Liver (tissue), 10 donors: ENCODE measurements at places on chromosomes 6 and 20. TPM values are rescaled to one million over a fixed set of nuclear protein-coding genes. Genes with fewer than 3 reads are reported as not detected.

DNA sequence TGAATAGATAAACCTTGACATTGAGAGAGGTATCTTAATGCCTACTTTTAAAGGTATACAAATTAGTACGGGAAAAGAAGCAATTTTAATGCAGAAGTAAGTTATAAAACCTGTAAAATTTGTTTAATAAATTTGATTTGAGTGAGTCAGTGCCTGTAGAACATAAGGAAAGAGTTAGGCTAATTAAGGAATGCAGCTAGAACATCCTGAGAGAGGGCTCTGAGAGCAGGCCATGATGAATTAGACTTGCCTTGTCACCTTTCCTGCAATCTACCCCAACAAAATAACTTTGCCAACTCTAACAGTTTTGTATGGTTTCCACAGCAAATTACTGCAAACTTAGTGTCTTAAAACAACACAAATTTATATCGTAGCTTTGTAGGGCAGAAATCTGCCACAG, 700.8 kb downstream of the RFPL4B start:
- DNase-seq, result no peak
- H3K4me1 ChIP-seq, result no peaks in the 10 kb centered on the region
- H3K36me3 ChIP-seq, result no peaks in the 10 kb centered on the region
- no peaks in the 10 kb centered on the region for H3K27me3 ChIP-seq
- no peak overlapping the region for H3K4me3 ChIP-seq

DNA sequence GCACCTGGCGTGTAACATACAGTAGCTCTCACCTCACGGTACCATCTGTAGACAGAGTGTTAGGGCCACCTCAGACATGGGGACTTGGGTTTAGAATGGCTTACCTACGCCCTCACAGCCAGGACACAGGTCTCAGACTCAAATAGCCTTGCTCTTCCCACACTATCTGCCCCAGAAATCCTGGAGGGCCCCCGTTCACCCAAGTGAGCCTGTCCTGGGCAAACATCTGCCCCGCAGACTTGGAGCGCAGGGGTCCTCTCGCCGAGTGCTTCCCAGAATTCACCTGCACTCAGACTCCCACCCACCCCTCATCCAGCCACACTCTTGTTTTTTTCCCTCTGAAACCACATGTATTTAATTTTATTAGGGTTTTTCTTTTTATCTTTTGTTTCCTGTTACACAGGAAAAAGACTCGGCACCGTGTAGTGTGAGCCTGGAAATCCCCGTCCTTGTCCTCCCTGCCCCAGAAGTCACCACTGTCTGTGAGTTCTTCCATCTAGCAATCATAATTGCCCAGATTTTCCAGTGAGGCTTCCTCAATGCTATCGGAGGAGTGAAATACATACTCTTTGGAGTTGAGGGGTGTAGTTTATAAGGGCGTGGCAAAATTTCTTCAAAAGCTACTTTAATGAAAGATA, 17.1 kb upstream of the MAP1LC3A start:
- H3K27me3 ChIP-seq, result no peaks in the 10 kb centered on the region
- peaks cover 18% of the 10 kb centered on the region for H3K36me3 ChIP-seq
- no peak for DNase-seq
- no peak overlapping the region for H3K4me3 ChIP-seq
- H3K4me1 ChIP-seq, result peaks cover 11% of the 10 kb centered on the region
- H3K27ac ChIP-seq, result no peak overlapping the region

DNA sequence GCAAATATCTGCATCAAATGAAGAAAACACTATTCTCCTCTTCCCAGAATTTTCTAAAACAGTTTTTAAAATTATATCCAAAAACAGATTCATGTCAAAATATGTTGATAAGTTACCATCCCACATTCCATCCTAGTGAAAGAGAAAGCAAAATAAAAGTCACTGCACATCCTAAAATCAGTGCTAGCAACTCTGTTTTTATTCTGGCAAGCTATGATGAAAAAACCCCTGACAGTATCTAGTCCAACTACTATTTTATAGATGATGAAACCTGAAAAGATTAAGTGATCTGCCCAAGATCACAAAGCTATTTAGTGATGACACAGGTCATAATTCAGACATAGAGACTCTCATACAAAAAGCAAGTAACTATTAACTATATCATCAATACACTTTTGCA, 190.3 kb upstream of the SHLD1 start:
- DNase-seq, result no peak
- H3K27ac ChIP-seq, result no peak overlapping the region
- no peak overlapping the region for H3K4me3 ChIP-seq
- no peaks in the 10 kb centered on the region for H3K4me1 ChIP-seq
- H3K36me3 ChIP-seq, result peaks cover 22% of the 10 kb centered on the region
- no peaks in the 10 kb centered on the region for H3K27me3 ChIP-seq

- H3K27me3 ChIP-seq, result no peaks in the 10 kb centered on the region
- H3K36me3 ChIP-seq, result no peaks in the 10 kb centered on the region
- H3K4me3 ChIP-seq, result no peak overlapping the region
- no peaks in the 10 kb centered on the region for H3K4me1 ChIP-seq
Measured at GRCh38 chr6:75368151-75368779, 83.7 kb upstream of the TMEM30A start.

Gene SLC17A9
- 16.0 TPM for total RNA-seq

Gene SSTR4
- total RNA-seq, result not detected

Gene PDYN
- not detected for total RNA-seq

GRCh38 chr20:38800882-38801281, 4.6 kb upstream of the PPP1R16B start:
- no peak overlapping the region for H3K27ac ChIP-seq
- no peaks in the 10 kb centered on the region for H3K27me3 ChIP-seq
- H3K4me1 ChIP-seq, result peaks cover 4% of the 10 kb centered on the region
- no peak overlapping the region for H3K4me3 ChIP-seq

GRCh38 chr6:1464781-1465370, 75.5 kb downstream of the FOXF2 start:
- no peak for DNase-seq
- no peaks in the 10 kb centered on the region for H3K36me3 ChIP-seq
- H3K4me3 ChIP-seq, result no peak overlapping the region
- H3K27ac ChIP-seq, result no peak overlapping the region
